ENCODE measurements at places on chromosomes 1 and 21.

DNA sequence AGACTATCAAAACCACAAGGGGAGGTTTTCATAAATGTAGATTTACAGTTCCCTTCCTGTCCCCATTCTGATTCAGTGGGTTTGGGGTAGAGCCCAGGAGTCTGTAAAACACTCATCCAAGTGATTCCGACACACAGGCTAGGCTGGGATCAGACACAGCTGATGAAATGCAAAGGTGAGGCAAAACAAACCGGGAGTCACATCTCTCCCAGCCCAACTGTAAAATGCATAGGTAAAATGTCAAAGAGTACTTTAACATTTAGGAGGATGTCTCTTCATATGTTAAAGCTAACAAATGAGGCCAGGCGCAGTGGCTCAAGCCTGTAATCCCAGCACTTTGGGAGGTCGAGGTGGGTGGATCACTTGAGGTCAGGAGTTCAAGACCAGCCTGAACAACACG is 45.0 kb downstream of the ZNF281 start:
- no peak for DNase-seq

GRCh38 chr1:67211589-67212563 is 45.6 kb downstream of the IL23R start:
- DNase-seq = peak; percentile 67

GRCh38 chr1:155032886-155033285 is 695 bp downstream of the DCST2 start:
- no peak for DNase-seq

- peak; percentile 27 for DNase-seq
Measured at GRCh38 chr1:36109041-36109679, 15.9 kb downstream of the COL8A2 start.

DNA sequence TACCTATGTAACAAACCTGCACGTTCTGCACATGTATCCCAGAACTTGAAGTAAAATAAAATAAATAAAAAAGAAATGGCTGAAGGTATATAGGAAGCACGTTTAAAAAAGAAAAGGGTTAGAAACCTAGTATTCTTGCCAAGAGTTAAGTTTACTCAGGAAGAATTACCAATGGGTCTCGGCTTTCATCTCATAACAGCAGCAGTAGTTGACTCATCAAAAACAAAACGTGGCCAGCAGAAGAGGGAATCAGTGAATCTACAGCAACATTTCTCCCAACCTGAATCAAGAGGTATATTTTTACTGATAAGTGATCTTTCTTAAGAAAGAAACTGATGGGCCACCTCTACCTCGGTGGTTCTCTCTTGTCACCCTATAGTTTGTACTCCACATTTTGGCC is 340.3 kb downstream of the BRINP2 start:
- no peak for DNase-seq

GRCh38 chr21:37771181-37771580 is 145.1 kb downstream of the KCNJ6 start:
- DNase-seq = no peak

DNA sequence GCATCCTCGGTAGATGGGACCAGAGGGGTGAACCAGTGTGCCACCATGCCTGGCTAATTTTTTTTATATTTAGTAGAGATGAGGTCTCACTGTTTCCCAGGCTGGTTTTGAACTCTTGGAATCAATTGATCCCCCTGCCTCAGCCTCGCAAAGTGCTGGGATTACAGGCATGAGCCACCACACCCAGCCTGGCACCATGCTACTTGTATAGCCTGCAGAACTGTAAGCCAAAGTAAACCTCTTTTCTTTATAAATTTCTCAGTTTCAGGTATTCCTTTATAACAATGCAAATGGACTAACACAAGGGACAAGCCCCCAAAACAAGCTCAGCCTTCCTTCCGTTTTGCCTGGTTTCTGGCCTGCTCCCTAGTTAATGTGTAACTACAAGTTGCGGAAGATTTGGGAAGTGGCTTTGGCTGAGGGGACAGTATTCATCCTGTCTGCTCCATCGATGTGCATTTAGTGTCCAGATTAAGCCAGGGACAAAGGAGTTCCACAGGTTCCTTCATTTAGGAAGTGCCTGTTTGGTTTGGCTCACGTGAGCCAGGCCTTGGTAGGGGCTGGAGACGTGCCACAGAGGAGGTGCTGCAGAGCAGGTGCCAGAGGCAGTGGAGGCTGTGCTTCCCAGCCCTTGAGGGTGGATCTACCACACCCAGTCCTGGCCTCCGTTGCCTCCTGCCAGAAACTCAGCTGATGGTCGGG is 4.4 kb downstream of the AVPR1B start:
- DNase-seq = no peak

GRCh38 chr1:232355162-232356006 is 274.5 kb downstream of the SIPA1L2 start:
- DNase-seq = no peak

DNA sequence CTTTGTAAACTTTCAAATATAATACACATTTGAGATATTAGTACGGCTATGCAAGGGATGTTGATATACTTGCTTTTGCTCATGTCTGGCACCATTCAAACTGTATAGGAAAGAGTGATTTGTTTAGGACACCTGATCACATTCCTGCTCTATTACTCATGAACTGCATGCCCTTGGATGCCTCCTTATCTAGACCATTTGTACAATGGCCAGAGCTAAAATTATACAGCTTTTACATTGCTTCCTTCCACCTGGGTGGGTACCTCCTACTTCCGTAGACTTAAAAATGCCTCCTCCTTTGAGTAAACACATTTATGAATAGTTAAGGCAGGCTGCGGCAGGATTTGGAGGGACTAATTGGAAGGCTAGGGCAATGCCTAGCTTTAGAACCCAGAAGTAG is 85.4 kb upstream of the PBX1 start:
- DNase-seq = no peak

- DNase-seq = no peak
Measured at GRCh38 chr21:20998456-20998789, 214 bp downstream of the NCAM2 start.

GRCh38 chr1:176795929-176796328 is 333.0 kb downstream of the PAPPA2 start:
- DNase-seq = no peak

GRCh38 chr1:172417557-172417956 is 2.9 kb upstream of the C1orf105 start:
- no peak for DNase-seq

DNA sequence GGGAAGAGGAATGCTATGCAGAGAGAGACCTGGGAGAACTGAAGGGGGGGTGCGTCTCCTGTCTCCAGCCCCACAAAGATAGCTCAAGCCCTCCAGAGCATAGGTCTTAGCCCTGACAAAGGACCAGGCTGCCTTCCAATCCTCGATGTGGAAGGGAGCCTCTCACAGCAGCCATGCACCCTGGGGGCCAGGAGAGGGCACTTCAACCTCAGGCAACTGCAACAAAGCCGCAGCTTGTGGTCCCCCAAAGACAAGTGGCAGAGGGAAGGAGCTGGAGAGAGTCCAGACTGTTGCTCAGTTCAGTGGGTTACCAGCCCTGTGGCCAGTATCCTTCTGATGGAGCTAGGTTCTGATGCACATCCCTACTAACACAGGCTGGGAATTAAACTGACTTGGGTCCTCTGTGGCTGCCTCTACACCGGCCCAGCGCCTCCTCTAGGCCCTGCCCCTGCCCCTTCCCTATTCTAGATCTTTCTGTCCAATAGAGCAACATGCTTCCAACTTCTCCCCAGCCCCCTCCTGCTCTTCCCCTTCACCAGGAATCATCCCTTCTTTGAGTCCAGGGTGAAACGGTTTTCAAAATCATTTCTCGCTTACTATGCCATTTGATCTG is 100.7 kb upstream of the SPATA6 start:
- no peak for DNase-seq

- DNase-seq = no peak
Measured at GRCh38 chr1:3350506-3351261, 103.8 kb upstream of the ARHGEF16 start.

Measured in effector memory CD8-positive, alpha-beta T cell (primary cell).